Ascending aorta (tissue), 2 donors: ENCODE measurements at places on chromosomes 2 and 18.

DNA sequence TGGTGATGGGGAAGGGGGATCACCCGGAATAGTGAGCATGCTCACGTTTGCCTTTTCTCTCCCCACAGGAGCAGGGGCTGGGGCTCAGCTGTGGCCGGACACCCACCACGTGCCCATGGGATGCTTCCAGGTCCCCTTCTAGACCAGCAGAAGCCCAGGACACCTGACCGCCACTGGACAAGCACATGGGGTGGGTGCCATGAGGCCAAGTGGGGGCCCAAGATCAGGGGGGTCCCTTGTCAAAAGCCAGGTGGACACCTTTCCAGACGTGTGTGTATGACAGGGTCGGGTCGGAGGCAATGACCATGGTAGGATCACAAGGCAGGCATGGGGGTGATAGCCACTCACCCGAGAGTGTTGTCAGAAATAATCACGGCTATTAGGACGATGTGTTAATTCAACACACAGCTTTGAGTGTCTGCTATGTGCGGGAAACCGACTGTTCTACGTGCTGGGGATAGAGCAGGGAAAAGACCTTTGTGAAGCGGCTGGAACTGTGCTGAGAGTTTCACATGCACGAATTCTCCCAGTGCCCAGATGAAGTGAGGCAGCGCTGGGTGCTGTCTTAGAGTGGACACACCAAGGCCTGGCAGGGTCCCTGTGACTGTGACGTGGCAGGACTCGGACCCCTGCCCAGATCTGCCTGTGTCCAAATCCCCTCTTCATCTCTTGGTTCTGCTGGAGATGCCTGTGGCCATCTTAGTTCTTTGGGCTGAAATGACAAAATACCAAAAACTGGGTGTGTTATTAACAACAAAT lies 244.7 kb downstream of the NDUFA10 start:
- no peak overlapping the region for H3K27ac ChIP-seq
- H3K27me3 ChIP-seq = no peaks in the 10 kb centered on the region
- no peak overlapping the region for H3K4me3 ChIP-seq
- DNase-seq = peak; percentile 49
- no peaks in the 10 kb centered on the region for H3K36me3 ChIP-seq

DNA sequence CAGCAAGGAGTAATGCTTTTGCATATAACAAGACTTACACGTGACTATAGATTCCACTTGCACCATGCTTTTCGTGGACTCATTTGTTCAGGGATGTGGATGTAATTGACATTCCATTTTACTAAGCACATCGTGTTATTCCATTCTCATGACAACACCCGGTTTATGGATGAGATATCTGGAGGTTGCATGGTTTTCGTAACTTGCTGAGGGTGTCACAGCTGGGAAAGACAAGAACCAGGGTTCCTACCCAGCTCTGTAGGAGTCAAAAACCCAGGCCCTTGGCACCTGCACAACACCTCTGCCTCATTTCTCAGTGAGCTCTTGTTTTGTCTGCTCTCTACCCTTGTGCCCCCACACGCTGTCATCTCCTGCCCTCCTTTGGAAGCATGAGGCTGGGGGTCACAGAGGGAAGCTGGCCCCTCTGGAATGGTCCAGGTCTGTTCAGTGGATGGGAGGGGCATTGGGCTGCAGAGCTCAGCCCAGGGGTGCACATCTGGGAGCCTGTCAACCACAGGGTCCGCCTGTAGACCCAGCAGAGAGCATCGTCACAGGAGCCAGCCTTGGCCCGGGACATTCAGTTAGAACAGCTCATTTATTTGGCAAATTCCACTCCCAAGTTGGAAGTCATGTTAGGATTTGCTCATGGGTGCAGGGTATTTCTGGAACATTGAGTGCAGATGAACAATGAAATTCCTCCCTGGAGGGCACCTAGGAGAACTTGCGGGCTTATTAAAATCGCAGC lies 120.1 kb upstream of the TWIST2 start:
- H3K4me1 ChIP-seq = peaks cover 36% of the 10 kb centered on the region
- H3K27me3 ChIP-seq = no peaks in the 10 kb centered on the region
- no peaks in the 10 kb centered on the region for H3K36me3 ChIP-seq
- peak overlapping the region; percentile 28 for H3K4me3 ChIP-seq

GRCh38 chr2:161570424-161571050 lies 53.7 kb upstream of the SLC4A10 start:
- no peak overlapping the region for H3K4me3 ChIP-seq
- no peaks in the 10 kb centered on the region for H3K4me1 ChIP-seq
- H3K27ac ChIP-seq = no peak overlapping the region

GRCh38 chr2:134218930-134219658 lies 34.8 kb upstream of the MGAT5 start:
- H3K4me1 ChIP-seq = no peaks in the 10 kb centered on the region
- no peaks in the 10 kb centered on the region for H3K36me3 ChIP-seq
- no peaks in the 10 kb centered on the region for H3K27me3 ChIP-seq
- no peak overlapping the region for H3K27ac ChIP-seq
- H3K4me3 ChIP-seq = no peak overlapping the region
- DNase-seq = no peak

- no peaks in the 10 kb centered on the region for H3K4me1 ChIP-seq
- H3K27me3 ChIP-seq = no peaks in the 10 kb centered on the region
- H3K27ac ChIP-seq = no peak overlapping the region
- no peaks in the 10 kb centered on the region for H3K36me3 ChIP-seq
Observed at GRCh38 chr2:71043531-71044407, 24.7 kb upstream of the NAGK start.

DNA sequence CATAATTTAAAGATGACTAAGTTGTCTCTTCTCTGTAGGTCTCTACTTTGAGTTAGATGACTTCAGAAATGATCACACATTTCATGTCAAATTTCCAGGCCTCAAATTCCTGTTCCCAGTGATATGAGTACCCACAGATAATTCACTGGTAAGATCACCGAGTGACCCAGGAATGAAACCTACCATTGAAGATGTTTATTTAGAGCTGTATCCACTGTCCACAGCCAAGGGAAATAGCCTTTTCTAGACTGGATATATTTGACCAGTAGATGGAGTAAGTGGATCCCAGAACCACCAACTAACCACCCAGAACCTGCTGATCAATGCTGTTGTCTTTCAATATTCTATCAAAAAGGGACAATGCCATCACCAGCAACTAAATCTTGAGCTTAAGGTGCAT lies 238.8 kb downstream of the SLC8A1 start:
- H3K36me3 ChIP-seq = no peaks in the 10 kb centered on the region
- no peak overlapping the region for H3K27ac ChIP-seq
- no peaks in the 10 kb centered on the region for H3K4me1 ChIP-seq
- no peak for DNase-seq

DNA sequence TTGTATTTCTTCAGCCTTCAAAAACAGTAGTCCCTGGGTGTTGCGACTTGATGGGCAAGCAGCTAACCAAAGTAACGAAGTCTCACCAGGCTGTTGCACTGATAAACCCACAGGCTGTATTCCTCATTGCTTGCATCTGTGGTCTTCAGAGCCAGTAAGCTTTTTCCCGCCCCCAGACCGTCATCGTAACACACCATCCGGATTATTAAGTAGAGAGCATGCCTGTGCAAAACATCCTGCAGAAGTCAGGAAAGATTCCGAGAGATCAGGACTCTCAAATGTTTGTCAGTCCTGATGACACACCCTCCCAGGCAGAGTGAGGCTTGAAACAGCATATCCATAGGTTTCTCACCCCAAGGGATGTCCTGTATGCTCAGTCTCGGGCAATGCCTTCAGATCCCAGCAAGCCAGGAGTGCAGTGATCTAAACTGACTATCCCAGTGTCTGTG lies 15.9 kb downstream of the ITGB1BP1 start:
- H3K4me1 ChIP-seq = no peaks in the 10 kb centered on the region
- H3K27ac ChIP-seq = peak overlapping the region; percentile 12
- H3K27me3 ChIP-seq = no peaks in the 10 kb centered on the region
- peaks cover 46% of the 10 kb centered on the region for H3K36me3 ChIP-seq
- no peak for DNase-seq
- H3K4me3 ChIP-seq = no peak overlapping the region

- H3K4me1 ChIP-seq = no peaks in the 10 kb centered on the region
- no peak overlapping the region for H3K4me3 ChIP-seq
- H3K36me3 ChIP-seq = no peaks in the 10 kb centered on the region
- H3K27me3 ChIP-seq = no peaks in the 10 kb centered on the region
- no peak overlapping the region for H3K27ac ChIP-seq
Observed at GRCh38 chr2:162919111-162919510, 80.5 kb upstream of the KCNH7 start.

- no peaks in the 10 kb centered on the region for H3K36me3 ChIP-seq
- no peak for DNase-seq
- H3K4me3 ChIP-seq = no peak overlapping the region
- no peaks in the 10 kb centered on the region for H3K4me1 ChIP-seq
- no peaks in the 10 kb centered on the region for H3K27me3 ChIP-seq
- H3K27ac ChIP-seq = no peak overlapping the region
Observed at GRCh38 chr2:67574230-67574629, 177.1 kb downstream of the ETAA1 start.

GRCh38 chr2:127034051-127034450 lies 72.9 kb downstream of the BIN1 start:
- no peaks in the 10 kb centered on the region for H3K27me3 ChIP-seq
- H3K4me3 ChIP-seq = no peak overlapping the region
- DNase-seq = no peak
- no peak overlapping the region for H3K27ac ChIP-seq
- no peaks in the 10 kb centered on the region for H3K4me1 ChIP-seq

- H3K36me3 ChIP-seq = no peaks in the 10 kb centered on the region
- no peak for DNase-seq
- H3K4me3 ChIP-seq = peak overlapping the region; percentile 42
- H3K27me3 ChIP-seq = no peaks in the 10 kb centered on the region
Observed at GRCh38 chr18:21739604-21740537, 721 bp upstream of the MIB1 start.

GRCh38 chr2:121080013-121080772 lies 204.8 kb downstream of the TFCP2L1 start:
- no peak for DNase-seq
- peaks cover 3% of the 10 kb centered on the region for H3K27me3 ChIP-seq
- no peaks in the 10 kb centered on the region for H3K4me1 ChIP-seq
- no peaks in the 10 kb centered on the region for H3K36me3 ChIP-seq
- H3K4me3 ChIP-seq = no peak overlapping the region
- H3K27ac ChIP-seq = no peak overlapping the region

- no peak overlapping the region for H3K4me3 ChIP-seq
- H3K27ac ChIP-seq = no peak overlapping the region
- no peaks in the 10 kb centered on the region for H3K36me3 ChIP-seq
- no peaks in the 10 kb centered on the region for H3K4me1 ChIP-seq
- no peak for DNase-seq
- H3K27me3 ChIP-seq = peaks cover 3% of the 10 kb centered on the region
Observed at GRCh38 chr2:121075641-121076497, 209.1 kb downstream of the TFCP2L1 start.

DNA sequence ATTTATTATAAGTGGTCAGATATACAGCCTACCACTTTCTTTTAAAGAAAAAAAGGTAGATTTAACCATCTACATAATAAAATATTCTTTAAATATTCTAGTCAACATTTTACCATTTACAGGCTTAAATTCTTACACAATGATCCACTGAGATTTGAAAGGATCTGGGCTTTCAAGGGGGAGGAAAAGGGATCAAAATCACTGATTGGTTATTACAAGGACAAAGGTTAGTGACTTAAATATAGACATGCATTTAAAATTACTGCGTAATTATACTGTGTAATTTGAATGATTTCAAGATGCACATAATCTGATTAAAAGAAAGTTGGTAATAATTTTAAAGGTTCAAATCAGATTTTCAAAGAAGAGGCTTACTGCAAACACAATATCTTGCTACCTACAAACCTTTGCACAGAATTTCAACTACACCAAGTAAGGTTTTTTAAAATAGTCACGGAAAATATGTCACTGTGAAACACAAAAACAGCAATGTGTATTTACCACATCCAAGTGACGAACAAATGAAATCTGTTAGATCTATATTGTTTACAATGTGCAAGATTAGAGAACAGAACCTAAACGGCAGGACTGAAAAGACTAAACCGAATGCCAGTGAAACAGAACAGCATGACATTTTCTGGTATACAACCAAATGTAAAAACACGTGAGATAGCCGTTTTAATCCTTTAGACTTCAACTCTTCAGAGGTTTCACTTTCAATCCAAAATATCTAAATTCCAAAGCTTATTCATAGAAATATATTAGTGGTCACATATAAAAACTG lies 40.8 kb downstream of the RTN4 start:
- H3K36me3 ChIP-seq = no peaks in the 10 kb centered on the region
- H3K4me1 ChIP-seq = peaks cover under 1% of the 10 kb centered on the region
- DNase-seq = no peak
- no peak overlapping the region for H3K27ac ChIP-seq

DNA sequence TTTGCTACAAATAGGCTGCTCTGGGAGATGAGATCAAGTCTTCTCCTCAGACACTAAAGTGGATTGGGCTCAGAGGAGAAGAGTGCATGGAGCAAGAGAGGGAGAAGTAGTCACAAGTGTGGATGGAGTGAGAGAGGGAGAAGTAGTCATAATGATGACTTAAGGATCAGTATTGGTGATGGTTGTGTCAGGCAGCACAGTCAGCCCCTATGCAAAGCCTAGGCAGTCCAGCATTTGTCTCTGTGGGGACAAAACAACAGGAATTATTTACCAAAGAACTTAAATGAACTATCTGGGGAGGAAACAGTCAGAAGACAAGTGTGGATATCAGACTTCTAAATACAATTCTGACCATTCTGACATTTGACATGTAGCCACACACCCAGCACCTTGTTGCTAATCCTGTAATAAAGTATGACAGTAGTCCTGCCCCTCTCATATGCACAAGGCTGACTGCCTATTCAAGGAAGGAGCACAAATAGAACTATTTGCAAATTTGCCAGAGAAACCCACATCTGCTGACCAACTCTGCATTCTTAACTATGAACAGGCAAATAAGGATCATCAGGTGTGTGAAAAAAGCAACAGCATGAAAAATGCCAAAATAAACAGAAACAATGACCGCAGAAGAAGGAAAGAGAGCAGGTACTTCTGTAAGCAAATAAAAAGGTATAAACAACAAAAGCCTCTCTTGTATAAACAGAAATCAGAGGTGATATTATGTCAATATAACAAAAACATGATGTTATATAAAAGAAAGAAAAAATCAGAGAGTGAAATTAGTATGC lies 1597.9 kb upstream of the ACVR2A start:
- H3K4me3 ChIP-seq = no peak overlapping the region
- DNase-seq = no peak
- no peaks in the 10 kb centered on the region for H3K36me3 ChIP-seq
- no peaks in the 10 kb centered on the region for H3K27me3 ChIP-seq
- H3K4me1 ChIP-seq = no peaks in the 10 kb centered on the region
- H3K27ac ChIP-seq = no peak overlapping the region

DNA sequence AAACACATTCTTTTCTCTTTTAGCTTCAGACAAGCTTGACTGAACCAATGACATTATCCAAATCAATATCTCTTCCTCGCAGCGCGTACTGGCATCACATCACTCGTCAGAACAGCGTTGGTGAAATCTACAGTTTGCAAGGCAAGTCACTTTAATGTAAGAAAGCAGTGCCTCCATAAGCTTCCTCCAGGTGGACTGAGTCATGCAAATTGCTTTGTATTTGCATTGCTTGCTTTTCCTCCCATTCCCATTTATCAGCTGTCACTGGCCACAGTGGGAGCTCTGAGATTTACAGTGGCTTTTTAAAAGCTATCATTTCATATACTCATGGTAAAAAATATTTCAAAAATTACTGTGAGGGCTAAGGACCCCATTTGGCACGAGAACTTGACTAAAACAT lies 189.9 kb downstream of the CD226 start:
- no peaks in the 10 kb centered on the region for H3K27me3 ChIP-seq
- H3K4me3 ChIP-seq = no peak overlapping the region
- H3K27ac ChIP-seq = no peak overlapping the region
- no peak for DNase-seq

- H3K27me3 ChIP-seq = no peaks in the 10 kb centered on the region
- no peak overlapping the region for H3K27ac ChIP-seq
Observed at GRCh38 chr2:161709428-161709827, 85.2 kb downstream of the SLC4A10 start.
